ENCODE measurements at places on chromosomes 16 and 17. TPM values are rescaled to one million over a fixed set of nuclear protein-coding genes. Genes with fewer than 3 reads are reported as not detected.

Gene PRSS8
- not detected for total RNA-seq

Gene USP10
- 59.7 TPM for total RNA-seq

Gene EPOP
- 0.29 TPM for total RNA-seq

GRCh38 chr16:11051879-11052808 is 107.8 kb downstream of the CLEC16A start:
- DNase-seq = peak; percentile 76

DNA sequence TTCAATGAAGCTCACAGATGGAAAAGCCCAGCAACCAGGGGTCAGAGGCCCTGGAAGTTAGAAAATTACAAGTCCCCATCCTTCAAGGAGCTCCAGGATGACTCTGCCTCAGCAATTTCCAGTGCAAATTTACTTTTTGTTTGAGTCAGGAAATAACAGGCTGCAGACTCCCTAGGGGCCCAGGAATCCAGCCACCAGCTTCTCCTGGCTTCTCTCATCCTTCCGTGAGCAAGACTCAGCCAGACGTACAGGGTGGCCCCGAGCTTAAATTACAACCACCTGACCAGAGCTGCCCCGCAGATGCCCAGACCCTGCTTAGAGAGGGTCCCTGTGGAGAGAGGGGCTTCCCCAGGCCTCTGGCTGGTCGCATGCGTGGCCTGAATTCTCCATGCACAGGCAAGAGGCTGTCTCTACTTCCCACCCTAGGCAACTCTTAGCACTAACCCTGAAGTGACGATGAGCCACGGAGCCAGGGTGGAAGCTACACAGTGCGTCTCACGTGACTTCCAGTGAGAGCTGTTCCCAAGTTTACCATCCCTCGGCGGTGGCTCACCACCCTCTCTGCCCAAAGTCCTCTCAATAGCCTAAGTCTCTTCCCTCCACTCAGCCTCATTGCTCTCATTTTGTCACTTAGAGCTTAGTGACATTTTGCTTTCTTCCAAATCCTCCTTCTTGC is 27.1 kb downstream of the GPR142 start:
- no peak for DNase-seq

- DNase-seq = no peak
These were observed 311.6 kb upstream of the MON1B start for GRCh38 chr16:76879420-76879819.

Measured in SJSA1 (cell line).